NCI-H1105 (cell line): ENCODE measurements at places on chromosomes 11 and 22.
A peak's percentile ranks its signal among the peaks of the same experiment; 100 is the strongest.

DNA sequence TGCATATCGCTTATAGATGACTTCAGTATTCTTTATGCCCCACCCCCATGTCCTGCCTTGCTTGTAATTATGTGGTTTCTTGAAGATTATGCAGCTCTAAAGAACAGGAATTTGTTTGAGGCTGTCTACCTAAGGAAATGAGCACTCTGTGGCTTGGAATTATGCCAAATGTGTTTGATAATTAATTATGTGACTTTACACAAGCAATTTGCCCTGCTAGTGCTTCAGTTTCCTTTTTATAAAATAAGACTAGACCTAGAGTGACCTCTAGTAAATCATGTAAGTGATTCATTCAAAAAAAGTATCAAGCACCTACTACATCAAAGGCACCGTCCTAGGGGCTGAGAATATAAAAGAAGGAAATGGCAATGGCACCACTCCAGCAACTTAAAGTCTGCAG is 491.5 kb upstream of the KIRREL3 start:
- peak; percentile 82 for DNase-seq

- no peak for DNase-seq
Measured at GRCh38 chr11:33500861-33501479, 199.7 kb downstream of the C11orf91 start.

DNA sequence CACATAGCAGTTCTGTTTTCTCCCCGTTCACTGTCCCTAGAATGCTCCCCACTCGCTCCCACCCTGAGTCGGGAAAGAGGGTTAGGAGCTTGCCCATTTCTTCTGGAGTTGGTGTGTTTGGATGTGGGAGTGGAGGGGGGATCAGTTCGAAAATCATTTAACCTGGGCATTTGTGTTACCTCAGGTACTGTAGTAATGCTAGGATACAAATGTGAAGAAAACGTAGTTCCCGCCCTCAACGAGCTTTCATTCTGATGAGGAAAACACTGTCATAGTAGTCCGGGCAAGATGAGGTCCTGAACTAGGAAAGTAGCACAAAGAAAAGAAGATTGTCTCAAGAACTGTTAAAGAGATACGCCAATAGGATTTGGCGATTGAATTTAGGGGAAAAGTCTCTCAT is 539 bp downstream of the SDHD start:
- DNase-seq, result no peak

DNA sequence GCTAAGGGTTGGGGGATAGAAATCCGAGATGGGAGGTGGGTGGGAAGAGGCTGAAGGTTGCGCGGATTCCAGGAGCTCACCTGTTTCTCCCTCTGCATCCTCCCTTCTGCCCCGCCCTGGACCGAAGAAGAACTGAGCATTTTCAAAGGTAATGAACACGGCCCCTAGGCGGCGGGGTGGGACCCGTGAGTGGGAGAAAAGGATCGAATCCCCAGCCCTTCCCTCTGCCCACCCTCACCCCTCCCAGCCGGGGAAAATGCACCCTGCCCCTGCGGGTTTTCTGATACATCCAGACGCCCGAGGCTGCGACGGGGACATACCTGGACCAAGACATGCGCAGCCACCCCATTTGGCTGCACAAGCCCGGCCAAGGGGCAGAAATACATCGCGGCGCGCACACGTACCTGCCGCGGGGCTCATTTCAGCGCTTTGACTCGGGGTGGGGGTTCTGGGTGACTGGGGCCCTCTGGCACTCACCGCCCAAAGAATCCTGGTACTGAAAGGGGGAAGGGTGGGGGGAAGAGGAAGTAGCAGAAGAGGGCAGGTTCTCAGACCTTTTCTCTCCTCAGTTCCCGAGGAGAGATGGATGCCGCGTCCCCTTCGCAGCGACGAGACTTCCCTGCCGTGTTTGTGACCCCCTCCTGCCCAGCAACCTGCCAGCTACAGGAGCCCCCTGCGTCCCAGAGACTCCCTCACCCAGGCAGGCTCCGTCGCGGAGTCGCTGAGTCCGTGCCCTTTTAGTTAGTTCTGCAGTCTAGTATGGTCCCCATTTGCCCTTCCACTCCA is 6.0 kb downstream of the VSIG2 start:
- DNase-seq, result peak; percentile 26

- no peak for DNase-seq
Measured at GRCh38 chr22:24156141-24156912, 25.0 kb upstream of the SUSD2 start.

DNA sequence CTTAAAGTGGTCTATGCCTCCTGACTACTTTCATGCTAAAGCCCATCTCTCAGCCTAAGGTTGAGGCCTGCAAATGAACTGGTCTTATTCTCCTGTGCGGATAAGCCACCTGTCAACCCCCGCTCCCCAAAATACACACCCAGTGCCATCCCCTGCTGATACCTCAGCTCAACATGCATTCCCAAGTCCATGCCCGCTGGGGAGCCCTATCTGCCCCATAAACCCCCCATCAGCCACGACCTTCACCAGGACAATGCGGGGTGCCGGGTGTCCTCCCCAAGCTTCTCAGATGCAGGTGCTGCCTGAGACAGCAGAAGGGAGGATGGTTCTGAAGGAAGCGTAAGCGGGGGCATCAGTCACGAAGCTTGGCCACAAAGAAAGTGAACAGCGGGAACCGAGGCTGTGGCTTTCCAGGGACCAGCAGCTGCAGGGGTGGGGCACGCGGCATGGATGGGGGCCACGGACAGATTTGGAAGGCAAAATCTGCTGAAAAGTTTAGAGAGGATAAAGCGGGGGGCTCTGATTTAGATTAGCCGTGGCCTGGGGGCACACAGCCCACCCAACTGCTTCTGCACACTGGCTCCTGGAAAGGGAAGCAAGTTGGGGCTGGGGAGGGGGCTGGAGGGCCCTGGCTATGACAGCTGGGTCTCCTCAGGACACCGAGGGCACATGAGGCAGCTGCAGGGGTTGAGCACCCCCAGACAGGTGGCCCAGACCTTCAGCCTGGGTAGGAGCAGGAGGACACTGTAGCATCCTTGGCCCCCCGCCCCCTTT is 1391.9 kb downstream of the TBC1D22A start:
- no peak for DNase-seq

GRCh38 chr22:30265823-30266444 is 717 bp downstream of the OSM start:
- DNase-seq, result no peak

DNA sequence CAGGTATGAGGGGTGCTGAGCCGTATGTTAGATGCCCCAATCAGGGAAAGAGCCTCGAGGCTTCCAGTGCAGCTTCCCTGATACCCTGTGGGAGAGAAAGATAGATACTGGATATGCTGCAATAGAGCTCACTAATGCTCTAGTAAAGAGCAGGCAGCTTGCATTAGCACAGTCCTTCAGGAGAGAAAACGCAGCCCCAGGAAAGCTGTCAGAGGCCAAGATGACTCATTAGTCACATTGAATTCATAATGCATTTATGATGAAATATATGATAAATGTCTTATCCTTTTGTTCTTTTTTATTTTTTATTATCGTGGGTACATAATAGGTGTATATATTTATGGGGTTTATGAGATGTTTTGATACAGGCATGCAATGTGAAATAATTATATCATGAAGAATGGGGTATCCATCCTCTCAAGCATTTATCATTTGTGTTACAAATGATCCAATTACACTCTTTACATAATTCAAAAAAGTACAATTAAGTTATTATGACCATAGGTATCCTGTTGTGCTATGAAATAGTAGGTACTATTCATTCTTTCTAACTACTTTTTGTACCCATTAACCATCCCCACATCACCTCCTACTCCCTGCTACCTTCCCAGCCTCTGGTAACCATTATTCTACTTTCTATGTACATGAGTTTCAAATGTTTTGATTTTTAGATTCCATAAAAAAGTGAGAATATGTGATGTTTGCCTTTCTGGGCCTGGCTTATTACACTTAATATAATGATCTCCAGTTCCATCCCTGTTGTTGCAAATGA is 94.5 kb upstream of the TOP3B start:
- no peak for DNase-seq

DNA sequence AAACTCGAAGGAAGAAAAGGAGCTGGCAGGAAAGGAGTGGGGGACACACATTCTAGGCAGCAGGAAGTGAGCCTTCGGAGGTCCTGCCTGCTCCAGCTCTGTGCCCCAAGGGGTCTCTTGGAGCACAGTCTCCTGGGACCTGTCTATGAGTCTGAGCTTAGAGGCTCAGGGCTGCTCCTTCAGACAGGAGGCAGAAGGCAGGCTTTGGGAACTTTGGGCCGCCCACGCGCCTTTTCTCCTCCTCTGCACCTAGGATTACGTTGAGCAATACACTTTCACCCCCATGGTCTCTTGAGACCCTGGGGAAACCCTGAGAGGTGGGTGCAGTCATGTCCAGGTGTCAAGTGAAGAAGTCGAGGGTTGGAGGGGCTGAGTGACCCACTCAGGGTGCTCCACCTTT is 965 bp downstream of the TCN2 start:
- no peak for DNase-seq

GRCh38 chr11:117869604-117870003 is 6.9 kb downstream of the FXYD6 start:
- DNase-seq, result no peak

DNA sequence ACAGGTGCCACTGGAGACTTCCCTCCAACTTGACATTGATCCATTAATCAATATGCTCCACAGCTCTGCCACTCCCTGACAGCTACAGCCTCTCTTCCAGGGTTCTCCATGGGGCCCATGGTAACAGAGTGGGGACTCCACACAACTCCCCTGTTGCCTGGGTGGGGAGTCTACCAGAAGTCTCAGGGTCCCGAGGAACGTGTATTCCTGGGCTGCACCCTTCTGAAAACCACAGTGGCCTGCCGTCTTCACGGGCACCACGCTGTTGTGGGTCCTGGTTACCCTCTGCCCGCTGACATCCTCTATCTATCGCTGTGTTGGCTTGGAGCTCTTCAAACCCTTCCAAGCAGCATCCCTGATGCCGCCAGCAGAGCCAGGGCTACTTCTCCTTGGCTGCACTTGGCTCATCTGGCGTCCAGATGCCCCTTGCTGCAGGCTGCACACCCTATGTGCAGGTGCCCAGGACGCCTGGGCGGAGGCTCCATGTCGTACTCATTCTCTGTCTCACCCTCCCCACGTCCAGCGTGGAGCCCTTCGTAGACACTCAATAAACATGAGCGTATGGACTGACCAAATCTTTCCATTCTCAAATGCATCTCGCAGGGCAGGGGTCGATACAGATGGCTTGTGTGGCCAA is 1341.8 kb downstream of the TBC1D22A start:
- DNase-seq, result no peak

DNA sequence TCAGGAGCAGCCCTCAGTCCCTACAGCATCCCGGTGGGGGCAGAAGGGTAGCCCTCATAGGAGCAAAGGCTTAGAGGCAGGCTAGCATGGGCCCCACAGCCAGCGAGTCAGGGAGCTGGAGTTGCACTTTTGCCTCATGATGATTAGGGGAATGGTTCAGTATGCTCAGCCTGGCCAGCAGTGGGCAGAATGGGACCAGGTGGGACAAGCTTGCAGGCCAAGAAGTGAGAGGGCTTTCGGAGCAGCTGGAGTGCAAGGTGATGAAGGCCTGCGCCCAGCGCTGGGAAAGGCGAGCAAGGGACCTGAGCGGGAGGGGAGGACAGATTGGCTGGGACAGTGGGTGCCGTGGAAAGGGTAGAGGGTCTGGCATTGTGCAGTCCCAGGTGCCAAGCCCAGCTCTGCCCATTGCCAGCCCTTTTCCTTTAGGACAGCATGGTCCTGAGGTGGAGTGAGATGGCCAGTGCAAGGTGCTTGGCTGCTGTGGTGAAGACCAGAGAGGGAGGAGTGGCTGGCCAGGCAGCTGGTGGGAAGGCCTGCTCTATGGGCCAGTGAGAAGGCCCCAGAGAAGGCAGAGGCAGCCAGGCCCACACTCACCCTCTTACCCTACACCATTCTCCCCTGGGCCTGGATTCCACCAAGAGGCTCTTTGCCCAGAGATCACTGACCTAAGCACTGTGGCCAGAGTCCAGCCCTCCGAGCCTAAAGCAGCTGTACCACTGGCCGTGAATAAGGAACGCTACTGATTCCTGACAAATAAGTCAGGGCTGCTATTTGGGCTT is 47.9 kb upstream of the SUSD2 start:
- no peak for DNase-seq

GRCh38 chr11:78149646-78150045 is 10.2 kb upstream of the ALG8 start:
- DNase-seq, result no peak

DNA sequence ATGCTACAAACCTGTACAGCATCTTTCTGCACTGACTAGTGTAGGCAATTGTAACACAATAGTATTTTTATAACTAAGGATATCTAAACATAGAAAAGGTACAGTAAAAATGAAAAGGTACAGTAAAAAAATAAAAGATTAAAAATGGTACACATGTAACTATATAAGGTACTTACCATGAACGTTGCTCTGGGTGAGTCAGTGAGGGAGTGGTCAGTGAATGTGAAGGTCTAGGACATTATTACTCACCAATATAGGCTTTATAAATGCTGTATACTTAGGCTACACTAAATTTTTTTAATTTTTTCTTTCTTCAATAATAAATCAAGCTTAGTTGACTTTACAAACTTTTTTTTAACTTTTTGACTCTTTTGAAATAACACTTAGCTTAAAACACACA is 59.9 kb downstream of the EIF3M start:
- no peak for DNase-seq

- no peak for DNase-seq
Measured at GRCh38 chr22:20779014-20779817, 5.3 kb downstream of the SERPIND1 start.

GRCh38 chr22:19037282-19038163 is 84.7 kb downstream of the DGCR2 start:
- no peak for DNase-seq

GRCh38 chr22:48574776-48575617 is 1252.7 kb downstream of the BRD1 start:
- peak; percentile 58 for DNase-seq

DNA sequence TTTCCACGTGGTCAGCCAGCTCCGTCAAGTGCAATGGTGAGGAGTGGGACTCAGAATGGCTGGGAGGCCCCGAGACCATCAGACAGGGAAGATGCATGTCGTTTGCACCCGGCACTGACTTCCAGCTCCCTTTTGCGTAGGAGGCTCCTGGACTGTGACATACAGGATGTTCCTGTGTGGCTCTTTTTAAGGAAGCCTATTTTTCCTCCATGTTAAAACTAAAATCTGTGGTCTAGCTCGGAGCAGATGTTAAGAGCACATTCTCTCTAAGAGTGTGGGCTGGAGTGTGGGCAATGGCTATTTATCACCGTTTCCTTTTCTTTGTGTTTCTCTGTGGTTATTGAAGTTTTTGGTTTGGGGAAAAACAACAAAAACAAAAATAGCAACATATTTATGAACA is 40.9 kb upstream of the AMPD3 start:
- DNase-seq, result no peak

DNA sequence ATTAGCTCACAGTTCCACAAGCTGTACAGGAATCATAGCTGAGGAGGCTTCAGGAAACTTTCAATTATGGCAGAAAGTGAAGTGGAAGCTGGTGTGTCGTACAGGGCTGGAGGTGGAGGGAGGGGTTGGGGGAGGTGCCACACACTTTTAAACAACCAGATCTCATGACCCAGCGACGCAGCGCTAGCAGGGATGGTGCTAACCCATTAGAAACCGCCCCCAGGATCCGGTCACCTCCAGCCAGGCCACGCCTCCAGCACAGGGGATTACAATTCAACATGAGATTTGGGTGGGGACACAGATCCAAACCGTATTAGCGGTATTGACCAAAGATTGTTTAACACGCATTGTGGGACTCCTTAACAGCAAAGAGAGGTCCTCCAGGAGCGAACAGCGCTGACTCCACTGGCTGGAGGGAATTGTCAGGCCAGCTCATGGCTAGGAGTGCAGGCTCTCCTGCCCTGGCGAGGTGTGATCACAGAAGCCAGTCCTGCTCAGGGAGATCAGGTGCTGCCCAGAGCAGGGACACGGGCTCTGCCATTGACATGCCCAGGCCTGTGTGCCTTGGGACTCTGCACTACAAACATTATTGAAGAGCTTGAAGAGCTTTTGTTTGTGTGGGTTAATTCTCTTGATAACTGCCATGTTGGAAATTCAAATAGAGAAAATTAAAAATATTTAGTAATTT is 215.3 kb downstream of the TBC1D22A start:
- no peak for DNase-seq
